Stimulated activated CD8-positive, alpha-beta memory T cell treated with anti-CD3 and anti-CD28 coated beads, Interleukin-15, amount 100 ng/mL, for 1 hour (primary cell): ENCODE measurements at places on chromosomes 7 and 10.

DNA sequence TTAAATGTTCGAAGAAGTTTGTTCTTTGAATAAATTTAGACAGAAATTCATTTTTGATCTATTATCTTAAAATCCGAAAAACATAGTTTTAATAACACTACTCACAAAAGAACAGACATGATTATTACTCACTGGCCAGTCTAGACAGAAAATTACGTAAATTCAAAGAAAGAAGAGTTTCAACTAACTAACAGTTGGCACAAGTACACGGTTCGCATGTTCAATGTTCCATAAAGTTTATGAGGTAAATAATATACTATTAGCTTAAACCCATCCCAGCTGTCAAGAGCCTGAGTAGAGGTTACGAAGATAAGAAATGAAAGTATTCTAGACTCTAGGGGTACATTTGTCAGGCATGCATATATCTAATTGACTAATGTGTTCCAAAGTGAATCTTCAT, 151.8 kb upstream of the ASAH2 start:
- no peak for DNase-seq

GRCh38 chr10:42754155-42755027, 28.2 kb upstream of the BMS1 start:
- no peak for DNase-seq

DNA sequence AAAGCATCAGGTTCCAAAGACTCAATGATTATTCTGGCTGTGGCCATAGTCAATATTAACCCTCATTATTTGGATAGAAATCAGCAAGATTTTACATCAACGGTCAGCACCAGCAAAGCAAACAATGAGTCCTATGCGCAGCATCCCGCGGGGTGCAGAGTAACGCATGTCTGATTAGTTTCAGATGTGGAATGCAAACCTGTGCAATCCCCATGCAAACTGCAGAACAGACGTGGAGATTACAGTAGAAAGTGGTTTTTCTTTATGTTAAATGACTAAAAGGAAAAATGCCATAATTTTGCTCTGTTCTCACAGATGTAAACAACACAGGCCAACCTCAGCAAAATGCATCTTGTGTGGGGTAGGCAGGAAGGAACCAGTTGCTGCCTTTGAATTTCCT, 258.1 kb upstream of the GRB10 start:
- no peak for DNase-seq

DNA sequence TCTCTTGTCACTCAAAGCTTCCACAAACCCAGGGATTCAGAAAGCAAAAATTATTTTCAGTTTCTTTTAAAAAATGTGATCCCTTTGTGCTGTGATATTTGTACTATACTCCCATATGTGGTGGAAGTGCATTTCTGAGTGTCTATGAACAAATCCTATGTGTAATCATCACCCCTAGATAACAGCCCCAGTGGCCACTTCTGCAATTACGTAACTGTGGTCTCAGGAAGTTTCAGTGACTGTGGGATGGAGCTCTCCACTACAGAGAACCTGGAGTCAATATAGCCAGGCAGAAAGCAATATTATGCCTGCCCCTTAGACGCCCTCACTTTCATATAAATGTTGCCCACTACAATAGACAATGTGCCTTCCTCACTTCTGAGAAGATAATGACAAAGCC, 1101.7 kb upstream of the GHITM start:
- DNase-seq, result no peak

DNA sequence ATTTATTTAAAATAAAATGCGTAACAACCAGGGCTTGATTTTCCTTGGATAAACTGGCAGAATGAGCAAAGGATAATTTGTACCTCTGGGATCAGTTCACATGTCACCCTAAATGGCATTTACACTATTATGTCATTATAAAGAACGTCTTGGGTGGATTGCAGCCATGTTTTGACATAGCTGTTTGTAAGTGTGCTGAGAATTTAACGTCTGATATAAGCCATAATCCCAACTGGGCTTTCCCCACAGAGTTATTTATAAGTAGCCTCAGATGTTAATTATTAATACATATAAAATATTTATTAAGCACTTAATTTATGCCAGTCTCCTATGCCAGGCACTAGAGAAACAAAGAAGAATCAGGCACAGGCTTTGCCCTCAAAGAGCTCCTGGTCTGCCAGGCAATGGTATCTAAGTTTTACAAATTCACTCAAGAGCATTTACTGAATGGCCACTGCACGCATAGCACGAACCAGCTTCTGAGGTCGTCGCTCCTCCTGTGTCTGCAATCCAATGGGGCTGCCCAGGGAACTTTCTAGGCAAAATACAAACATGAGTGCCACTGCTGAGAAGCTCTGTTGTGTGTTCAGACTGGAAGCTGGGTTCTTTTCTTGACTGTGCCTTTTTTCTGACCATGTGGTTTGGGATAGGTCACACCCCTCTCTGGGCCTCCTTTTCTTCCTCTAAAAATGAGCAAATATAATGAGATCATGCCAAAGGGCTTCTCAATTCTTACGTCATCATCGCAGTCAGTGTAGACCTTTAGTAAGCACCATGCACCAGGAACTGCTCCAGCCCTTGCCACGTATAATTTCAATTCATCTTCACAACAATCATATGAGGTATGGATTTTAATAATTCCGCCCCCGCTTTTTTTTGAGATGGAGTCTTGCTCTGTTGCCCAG, 11.3 kb upstream of the CTBP2 start:
- DNase-seq, result no peak

DNA sequence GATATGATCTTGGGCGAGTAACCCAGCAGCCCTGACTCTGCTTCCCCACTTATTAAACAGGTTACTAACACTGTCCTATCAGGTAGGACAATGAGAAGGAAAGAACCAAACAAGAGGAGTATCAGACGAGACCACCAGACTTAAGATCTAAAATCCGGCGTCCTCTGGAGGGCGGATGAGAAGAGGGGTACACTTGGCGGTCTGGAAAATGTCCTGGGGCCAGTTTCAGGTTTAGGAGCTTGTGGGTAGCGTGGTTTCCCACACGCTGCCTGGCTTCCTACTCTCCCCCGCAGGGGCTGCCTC, 635 bp downstream of the ZNF32 start:
- DNase-seq, result no peak

- DNase-seq, result no peak
These were observed 1.8 kb downstream of the NPS start for GRCh38 chr10:127550861-127551260.

DNA sequence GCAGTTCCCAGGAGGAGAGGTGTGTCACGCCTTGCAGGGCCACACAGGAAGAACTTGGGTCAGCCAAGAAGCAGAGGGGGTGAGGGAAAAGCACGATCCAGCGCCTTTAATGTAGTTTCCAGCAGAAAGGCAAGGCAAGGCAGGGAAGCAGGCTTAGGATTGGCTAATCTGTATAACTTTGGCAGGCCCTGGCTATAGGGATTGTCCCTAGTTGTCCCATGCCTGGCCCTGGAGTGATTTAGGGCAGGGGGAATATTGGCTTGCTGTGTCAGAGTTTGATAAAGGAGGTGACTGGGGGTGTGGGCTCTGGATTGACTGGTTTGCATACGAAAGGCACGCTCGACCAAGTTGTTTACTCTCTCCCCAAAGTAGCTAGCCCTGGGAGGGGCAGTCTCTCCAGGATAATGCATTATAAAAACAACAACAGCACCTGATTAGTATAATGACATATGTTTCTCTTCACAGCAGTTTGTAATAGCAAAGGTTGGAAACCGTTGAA, 44.5 kb downstream of the RBM28 start:
- DNase-seq, result no peak

DNA sequence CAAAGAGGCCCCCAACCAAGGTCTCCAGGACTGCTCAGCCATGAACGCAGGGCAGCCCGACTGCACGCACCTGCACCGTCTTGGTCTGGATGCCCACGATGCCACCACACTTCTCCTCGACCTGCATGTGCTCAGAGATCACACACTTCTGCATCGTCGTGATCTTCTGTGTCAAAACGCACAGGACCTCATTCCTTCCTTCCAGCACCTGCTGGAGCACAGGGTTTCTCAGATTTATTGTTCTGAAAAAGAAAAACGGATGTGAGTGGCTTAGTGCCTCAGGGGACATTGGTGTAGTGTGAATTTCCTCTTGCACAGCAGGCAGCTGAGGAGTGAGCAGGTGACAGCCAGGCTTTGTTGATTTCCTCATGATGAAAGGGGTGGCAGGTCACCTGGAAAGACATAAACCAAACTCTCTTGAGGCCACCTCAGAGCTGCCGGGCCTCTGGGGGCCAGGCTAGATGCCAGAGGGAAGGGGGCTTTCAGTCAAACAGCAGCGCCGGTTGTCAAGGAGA, 38.2 kb downstream of the GSDME start:
- no peak for DNase-seq

GRCh38 chr7:152093717-152094116, 68.2 kb downstream of the GALNT11 start:
- no peak for DNase-seq

DNA sequence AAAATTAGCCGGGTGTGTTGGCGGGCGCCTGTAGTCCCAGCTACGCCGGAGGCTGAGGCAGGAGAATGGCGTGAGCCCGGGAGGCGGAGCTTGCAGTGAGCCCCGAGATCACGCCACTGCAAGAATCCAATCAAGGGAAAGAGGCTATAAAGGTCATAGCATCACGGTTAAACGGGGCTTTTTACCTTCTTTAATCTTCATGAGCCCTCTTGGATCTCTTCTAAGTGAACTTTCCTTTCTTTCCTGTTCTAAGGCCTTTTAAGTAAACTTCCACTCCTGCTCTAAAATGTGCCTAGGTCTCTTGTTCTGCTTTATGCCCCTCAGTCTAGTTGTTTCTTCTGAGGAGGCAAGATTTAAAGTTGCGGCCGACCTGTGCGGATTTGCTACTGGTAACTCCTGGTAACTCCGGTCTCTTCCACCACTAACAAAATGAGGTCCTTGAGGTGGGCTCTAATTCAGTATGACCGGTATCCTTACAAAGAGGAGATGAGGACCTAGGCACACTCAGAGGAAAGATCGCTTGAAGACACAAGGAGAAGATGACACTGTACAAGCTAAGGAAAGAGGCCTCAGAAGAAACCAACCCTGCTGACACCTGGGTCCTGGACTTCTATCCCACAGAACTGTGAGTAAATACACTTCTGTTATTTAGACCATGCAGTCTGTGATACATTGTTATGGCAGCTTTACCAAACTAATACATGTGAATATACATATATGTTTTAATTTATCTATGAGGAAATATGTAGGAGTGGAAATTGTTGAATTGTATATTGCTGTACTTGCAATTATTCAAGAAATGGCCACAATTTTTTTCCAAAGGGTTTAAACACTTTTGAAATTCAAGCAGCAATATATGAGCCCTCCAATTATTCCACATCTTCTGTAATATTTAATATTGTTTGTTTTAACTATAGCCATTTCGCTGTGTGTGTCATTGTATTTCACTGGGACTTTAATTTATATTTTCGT, 331.5 kb upstream of the CNTNAP2 start:
- DNase-seq, result no peak

DNA sequence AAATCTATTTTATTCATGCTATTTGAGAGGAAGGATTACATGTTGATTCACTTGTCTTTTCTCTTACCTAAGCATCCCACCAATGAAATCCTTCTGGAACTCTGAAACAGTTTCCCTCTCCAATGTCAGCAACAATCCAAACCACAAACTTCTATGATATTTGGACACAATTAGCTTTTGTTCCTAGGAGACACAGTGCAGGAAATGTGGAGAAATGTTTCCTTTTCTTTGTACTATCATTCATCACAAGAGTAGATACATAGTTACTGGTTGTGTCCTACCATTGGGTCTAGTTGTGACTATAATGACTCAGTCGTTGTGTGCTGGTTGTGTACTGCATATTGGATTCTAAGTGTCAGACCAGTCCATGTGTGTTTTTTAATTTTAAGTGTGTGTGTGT, 156.8 kb upstream of the MAGI2 start:
- no peak for DNase-seq
